Activated naive CD4-positive, alpha-beta T cell treated with anti-CD3 and anti-CD28 coated beads for 36 hours (primary cell): ENCODE measurements at places on chromosomes 3 and 15. TPM values are rescaled to one million over a fixed set of nuclear protein-coding genes. Genes with fewer than 3 reads are reported as not detected.
A peak's percentile ranks its signal among the peaks of the same experiment; 100 is the strongest.

- DNase-seq: no peak
Measured at GRCh38 chr15:94416820-94417219, 185.5 kb downstream of the MCTP2 start.

Gene GNAT1
- total RNA-seq: not detected

DNA sequence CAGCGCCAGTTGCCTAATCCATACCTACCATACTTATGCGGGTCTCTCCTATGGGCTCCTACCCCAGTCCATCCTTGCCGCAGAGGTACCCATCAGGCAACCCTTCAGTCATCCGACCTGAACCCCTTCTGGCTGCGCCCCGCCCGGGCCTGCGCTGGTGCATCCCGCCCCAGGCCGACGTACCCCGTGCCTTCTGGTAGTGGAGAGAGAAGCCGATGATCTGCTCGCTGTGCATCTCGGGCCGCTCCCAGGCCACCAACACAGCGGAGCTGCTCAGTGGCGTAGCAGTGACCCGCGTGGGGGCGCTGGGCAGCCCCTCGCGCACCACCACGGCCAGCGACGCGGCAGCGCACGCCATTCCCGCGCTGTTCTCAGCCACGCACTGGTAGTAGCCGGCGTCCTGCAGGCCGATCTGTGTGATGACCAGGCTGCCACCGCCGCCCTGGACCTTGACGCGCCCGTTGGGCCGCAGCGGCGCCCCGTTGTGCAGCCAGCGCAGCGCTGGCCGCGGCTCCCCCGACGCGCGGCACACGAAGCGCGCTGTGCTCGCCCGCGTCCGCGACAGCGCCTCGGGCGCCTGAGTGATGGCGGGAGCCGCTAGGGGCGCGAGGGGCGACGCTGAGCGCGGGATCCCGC is 17.9 kb upstream of the IGDCC3 start:
- no peak for DNase-seq

- DNase-seq: no peak
Measured at GRCh38 chr3:72275331-72275751, 490.4 kb upstream of the PROK2 start.

DNA sequence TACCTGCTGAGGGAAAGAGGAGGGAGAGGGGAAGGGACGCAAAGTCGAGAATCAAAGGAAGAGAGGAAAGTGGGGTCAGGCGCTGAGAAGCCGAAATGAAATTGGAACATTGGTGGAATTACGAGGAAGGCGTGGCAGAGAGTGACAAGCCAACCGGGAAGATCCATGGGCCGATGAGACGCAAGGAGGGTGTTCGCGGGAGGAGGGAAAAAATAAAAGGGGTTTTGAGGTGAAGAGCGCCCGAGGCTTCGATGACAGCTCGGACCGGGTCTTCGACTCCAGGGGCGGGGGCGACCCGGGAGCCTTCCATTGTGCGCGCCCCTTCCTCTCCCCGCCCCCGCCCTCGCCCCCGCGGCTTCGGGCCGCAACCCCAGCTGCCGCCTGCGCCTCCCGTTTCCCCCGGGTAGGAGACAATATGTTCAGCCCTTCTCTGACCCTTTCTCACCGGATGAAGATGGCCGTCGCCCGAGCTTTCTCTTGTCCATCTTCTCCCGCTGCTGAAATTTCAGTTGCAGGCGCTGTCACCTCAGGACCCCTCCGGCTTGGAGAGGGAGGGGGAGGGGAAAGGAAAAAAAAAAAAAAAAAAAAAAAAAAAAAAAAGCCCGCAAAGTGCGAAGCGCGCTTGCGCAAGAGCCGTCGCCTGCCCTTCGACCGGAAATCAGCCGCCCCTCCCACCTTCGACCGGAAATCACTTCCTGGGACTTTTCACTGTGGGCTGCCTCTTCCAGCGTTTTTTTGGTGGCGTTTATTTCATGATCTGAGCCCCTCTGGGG is at the start of gene SENP7:
Gene SENP7, minus strand, starts transcription at position 567 of the 773 bp plus-strand sequence. Its CDS starts 82 bp downstream, at position 485.
- DNase-seq: peak; percentile 89

- no peak for DNase-seq
Measured at GRCh38 chr3:67737906-67738865, 83.8 kb upstream of the SUCLG2 start.

DNA sequence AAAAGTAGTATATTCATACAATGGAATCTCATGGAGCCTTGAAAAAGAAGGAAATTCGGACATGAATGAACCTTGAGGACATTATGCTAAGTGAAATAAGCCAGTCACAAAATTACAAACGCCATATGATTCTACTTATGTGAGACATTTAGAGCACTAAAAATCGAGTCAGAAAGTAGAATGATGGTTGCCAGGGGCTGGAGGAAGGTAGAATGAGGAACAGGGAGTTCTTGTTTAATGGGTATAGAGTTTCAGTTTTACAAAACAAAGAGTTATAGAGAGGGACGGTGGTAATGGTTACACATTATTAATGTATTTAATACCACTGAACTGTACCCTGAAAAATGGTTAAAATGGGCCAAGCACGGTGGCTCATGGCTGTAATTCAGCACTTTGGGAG is 19.5 kb downstream of the UBXN7 start:
- no peak for DNase-seq

DNA sequence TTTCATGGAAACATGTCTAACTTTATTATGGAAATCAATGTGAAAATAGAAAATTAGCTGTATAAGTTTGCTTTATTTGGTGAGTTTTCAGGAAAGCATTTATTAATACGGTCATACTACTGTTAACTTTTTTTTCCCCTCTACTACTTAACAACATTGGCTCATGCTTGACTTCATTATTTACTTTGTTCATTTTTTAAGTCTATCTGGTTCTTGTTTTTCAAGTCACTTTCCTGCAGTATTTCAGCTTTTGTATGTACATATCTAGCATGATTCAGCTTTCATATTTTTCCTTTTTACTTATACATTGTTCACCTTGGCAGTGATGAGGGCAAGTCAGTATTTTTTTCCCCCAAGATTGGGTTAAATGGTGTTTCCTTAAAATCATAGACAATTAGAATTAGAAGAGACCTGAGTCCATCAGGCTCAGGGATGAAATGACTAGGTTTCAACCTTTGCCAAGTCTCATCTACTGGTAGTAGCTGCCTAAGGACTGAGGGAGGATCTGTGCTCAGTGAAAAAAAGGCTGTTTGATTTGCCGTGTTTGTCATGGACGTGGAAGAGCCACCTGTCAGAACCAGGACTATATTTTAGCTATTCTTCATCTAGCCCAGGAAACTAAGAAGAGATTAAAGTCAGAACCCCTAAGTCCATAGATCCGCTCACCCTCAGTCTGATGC is 15.4 kb downstream of the TMOD3 start:
- no peak for DNase-seq

Gene TMEM212
- not detected for total RNA-seq

DNA sequence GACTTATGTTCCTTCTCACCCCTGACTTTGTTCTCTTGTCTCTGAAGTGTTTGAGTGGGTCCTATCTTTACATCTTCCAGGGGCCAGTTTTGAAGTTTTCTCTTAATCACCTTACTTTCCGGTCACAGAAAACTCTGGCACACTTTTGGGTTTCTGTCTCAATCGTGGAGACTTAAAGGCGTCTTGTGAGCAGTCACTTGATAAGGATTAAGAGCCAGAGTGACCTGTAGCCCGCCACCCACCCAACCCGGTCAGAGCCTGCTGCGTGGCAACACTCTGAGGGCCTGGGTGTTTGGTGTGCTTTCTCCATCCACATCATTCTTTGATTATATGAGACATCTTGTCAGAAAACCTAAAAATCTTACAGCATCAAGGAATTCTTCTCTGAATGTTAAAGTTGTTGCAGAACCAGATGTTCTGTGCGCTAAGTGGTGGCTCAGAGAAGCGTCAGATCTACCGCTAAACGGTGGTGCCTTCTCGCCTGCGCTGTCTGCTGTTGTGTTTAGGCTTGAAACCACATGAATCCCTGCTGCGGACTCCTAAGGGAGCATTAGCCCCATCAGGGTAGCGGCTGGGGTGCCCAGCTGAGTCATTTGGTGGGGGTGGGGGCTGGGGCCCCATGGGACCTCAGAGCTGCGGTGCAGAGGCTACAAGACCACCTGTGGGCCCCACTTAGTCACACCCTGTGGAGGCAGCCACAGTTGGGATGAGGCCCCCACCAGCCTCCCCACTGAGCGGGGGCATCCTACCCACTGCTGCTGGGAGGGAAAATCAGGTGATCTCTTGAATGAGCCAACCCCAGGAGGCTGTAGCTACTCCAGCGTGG is 158.7 kb upstream of the BHLHE40 start:
- peak; percentile 39 for DNase-seq

Gene DZIP1L
- not detected for total RNA-seq

GRCh38 chr15:53414167-53414566 is 345.3 kb downstream of the WDR72 start:
- DNase-seq: no peak

Gene HESX1
- 1.6 TPM for total RNA-seq

Gene SPRED1
- 0.74 TPM for total RNA-seq

Gene GOLGA6L7
- not detected for total RNA-seq

Gene FSIP1
- 0.27 TPM for total RNA-seq

GRCh38 chr15:41493902-41494189 is 172 bp downstream of the ITPKA start:
- no peak for DNase-seq

- no peak for DNase-seq
Measured at GRCh38 chr15:75565062-75565970, 13.8 kb downstream of the PTPN9 start.

Gene STRA6
- not detected for total RNA-seq

- no peak for DNase-seq
Measured at GRCh38 chr3:146052791-146053310, 108.1 kb downstream of the PLOD2 start.

Gene C3orf22
- not detected for total RNA-seq

Gene VGLL3
- not detected for total RNA-seq

DNA sequence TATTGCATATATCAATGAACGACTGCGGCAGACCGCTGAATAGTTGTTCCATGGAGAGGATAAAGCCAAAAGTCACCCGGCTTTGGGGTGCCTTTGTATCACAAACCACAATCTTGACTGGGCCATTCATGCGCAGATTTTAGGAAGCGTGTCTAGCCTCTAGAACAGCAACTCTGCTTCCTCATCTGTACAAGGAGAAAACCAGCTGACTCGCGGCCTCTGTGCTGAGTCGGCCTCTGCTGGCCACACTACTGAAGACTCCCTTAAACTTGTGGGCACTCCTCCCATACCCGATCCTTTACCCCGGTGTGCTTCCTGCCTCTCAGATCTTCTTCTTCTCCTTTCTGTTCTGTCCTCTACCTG is 872 bp downstream of the DLEC1 start:
- DNase-seq: peak; percentile 73

Gene COX17
- 113 TPM for total RNA-seq

DNA sequence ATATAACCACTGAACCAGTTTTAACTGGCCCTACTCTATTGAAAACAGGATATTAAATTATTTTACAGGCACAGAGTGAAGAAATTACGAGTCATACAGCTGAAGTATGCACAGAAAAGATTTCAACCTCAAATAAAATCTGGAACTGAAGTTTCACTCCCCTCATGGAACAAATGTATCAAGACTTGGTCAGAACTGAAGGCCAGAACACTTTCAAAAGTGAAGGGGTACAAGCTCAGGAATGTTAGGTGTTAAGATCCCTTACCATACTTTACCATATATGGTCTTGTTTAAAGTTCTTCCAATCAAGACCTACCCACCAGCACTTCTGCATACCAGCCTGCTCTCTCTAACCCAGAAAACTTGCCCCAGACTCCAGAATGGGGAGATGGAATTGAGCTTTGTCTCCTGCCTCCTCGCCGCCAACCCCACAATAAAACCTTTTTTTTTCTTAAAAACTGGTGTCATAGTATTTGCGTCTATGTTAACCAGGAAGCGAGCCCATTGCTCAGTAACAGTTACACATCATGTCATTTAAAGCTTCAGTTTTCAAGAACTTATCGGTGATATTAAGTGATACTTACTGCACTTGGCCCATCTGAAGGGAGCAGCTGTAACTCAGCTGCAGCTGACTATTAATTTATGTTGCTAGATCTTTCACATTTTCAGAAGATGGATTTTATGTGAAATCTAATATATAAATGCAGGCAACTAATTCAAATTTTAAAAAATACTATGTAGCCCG is 59.9 kb downstream of the OXSM start:
- no peak for DNase-seq

GRCh38 chr3:116413319-116413718 is 32.0 kb downstream of the LSAMP start:
- no peak for DNase-seq

- DNase-seq: no peak
Measured at GRCh38 chr15:72206677-72207000, 9.1 kb upstream of the GRAMD2A start.

- no peak for DNase-seq
Measured at GRCh38 chr3:16536996-16537395, 23.5 kb upstream of the RFTN1 start.

- no peak for DNase-seq
Measured at GRCh38 chr3:16423947-16424673, 89.4 kb downstream of the RFTN1 start.

DNA sequence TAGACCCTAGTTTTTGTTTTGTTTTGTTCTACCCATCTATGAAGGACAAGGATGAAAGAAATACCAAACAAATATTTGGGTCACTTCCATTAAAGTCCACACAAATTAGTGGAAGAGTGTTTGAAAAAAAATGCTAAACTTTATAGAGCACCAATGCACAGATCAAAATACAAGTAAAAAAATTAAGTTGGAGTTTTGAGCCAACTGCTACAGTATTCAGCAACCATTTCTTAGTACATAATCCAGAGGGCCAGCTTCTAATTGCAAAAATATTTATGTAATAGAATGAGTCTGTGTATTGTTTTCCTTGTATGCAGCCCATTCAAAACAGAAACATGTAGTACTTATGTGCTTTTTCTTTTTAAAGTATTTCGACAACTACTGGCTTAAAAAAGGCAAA is 121.1 kb downstream of the CBLB start:
- no peak for DNase-seq

DNA sequence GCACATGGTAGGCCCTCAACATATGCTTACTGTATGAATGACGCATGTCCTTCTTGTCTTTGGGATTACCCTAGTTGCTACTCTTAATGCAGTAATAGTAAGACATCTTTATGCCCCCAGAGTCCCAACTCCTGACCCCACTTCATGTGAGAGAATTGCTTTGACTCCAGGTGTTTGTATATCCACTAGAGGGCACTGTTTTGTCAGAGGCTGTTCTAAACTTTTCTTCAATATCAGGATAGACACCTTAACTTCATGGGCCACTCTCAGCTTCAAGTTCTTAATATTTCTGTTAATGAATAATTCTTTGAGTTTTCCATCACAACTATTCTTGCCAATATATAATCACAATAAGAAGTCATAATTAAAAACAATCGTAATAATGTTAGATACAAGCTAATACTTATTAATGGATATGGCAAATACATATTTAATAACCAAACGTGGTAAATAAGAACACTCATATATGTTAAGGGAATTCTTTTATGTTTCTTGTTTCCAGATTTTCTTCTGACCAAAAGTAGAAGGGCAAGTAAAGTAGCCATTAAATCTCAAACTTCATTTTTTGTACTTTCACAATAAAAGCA is 337.2 kb upstream of the DNAJC19 start:
- no peak for DNase-seq

GRCh38 chr15:80739919-80740318 is 39.3 kb upstream of the CEMIP start:
- DNase-seq: no peak

Gene SLC2A2
- not detected for total RNA-seq

- no peak for DNase-seq
Measured at GRCh38 chr3:99965077-99965476, 147.4 kb downstream of the CMSS1 start.

Gene CHRNA5
- total RNA-seq: 1.5 TPM

Gene EOGT
- 4.8 TPM for total RNA-seq
